ENCODE measurements at places on chromosomes 2 and 18.

- no peak for DNase-seq
These were observed 246.9 kb downstream of the NDUFA10 start for GRCh38 chr2:239778042-239778851.

DNA sequence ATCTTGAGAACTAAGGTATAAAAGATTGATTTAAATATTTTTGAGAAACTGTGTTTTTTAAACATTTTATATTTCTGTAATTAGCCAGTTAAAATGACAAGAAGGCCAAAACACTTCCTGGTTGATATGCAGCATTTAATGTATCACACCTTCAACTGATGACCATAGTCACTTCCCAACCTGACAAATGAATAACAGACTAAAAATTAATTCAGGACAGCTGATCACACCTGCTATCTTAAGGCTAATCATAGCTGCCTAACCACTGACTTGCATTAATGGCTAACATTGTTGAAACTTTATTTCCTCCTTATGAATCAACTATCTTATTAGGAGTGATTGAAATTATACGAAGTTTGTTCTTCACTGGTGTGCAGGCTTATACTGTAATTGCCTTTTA is 125.8 kb upstream of the MSTN start:
- no peak for DNase-seq

GRCh38 chr2:215653344-215654030 is 217.6 kb upstream of the FN1 start:
- DNase-seq, result peak; percentile 80

GRCh38 chr2:128596396-128597120 is 277.9 kb upstream of the HS6ST1 start:
- no peak for DNase-seq

- no peak for DNase-seq
These were observed 45.8 kb upstream of the RBM44 start for GRCh38 chr2:237752761-237753165.

GRCh38 chr2:102620332-102620731 is 979 bp downstream of the SLC9A2 start:
- no peak for DNase-seq

- no peak for DNase-seq
These were observed 185.0 kb downstream of the DOK6 start for GRCh38 chr18:69585696-69586095.

GRCh38 chr2:120231974-120232635 is 8.9 kb upstream of the TMEM185B start:
- DNase-seq, result no peak

GRCh38 chr2:11404376-11405073 is 60.1 kb upstream of the ROCK2 start:
- no peak for DNase-seq

DNA sequence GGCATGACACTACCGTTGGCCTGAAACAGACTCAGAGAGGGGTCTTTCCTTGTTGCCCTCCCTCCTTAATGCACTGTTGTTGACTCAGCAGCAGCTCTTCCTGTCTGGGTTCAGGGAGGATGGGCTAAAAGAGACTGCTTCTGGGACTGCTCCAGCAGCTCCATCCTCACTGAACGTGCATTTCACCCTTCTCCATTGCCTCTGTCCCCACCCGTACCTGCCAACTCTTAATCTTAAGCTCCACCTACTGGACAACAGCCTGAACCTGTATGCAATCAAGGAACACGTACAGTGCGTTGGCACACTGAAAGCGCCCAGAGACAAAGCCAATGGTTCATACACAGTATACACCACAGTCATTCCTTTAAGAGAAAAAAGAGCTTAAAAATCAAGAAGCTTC is 230.8 kb upstream of the RAB6C start:
- no peak for DNase-seq

- DNase-seq, result no peak
These were observed 20.9 kb upstream of the RAB11FIP5 start for GRCh38 chr2:73133566-73134197.

GRCh38 chr2:88807237-88807962 is 115.9 kb downstream of the RPIA start:
- no peak for DNase-seq

GRCh38 chr2:167964650-167965413 is 282.6 kb downstream of the STK39 start:
- DNase-seq, result peak; percentile 13

DNA sequence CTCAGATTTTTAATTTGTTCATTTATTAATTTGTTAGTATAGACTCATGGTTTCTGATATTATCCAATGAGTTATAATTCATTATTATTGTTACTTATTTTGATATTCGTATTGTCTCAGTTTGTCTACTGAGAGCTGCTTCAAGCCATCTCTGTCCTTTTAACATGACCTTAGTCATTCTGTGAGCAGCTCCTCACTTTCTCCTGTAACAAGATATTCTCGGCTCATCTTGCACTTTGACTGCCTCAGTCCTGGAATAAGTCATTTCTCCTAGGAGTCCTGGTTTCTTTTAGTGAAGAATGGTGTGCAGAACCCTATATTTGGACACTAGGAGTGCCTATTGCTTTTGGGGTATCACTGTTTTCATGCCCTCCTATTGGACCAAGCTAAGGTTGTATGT is 13.2 kb downstream of the ASB1 start:
- DNase-seq, result peak; percentile 19

DNA sequence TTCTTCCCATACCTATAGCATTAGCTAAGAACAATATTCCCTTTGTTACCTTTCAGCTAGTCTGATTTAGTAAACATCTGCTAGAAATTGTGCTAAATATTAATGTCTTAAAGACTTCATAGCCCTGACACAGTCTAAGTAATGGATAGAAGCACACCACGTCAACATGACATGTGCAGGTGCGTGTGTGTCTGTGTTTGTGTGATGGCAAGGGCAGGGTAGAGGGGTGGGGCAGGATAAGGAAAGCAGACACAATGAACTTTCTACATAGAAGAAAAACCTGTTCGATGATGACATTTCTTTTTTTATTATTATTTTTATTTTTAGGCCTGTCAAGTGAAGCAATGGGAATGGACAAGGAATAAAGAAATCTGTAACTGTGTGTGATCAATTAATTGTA is 223.3 kb downstream of the NOL4 start:
- DNase-seq, result no peak

GRCh38 chr18:57975805-57976204 is 68.2 kb upstream of the NEDD4L start:
- DNase-seq, result no peak

GRCh38 chr2:41736105-41736567 is 311.7 kb upstream of the PKDCC start:
- no peak for DNase-seq

All from HFFc6 (cell line).